Esophagus squamous epithelium (tissue), 5 donors: ENCODE measurements at places on chromosomes 7 and 10.

DNA sequence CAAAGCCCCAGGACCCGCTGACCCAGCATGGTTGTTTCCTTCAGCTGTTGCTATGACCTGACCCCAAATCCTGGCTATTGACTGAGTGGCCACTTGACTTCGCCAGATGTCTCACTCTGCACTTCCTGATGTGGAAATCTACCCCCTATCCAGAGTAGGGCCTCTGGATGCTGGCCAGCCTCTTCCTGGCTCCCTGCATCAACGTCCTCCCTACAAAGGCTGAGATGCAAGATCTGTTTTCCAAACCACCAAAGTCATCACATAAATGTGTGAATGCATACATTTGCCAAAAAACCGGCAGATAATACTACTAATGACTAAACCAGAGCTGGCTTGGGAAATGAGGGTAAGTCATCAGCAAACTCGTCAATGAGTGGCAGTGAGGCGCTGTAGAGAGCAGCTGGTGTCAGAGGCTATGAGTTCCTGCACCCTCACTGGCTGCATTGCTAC lies 70.4 kb downstream of the PYROXD2 start:
- DNase-seq, result no peak

GRCh38 chr10:88232983-88233543 lies 350.1 kb downstream of the RNLS start:
- DNase-seq, result no peak

- no peak for DNase-seq
These were observed 396.7 kb downstream of the TNS3 start for GRCh38 chr7:47185170-47185569.

DNA sequence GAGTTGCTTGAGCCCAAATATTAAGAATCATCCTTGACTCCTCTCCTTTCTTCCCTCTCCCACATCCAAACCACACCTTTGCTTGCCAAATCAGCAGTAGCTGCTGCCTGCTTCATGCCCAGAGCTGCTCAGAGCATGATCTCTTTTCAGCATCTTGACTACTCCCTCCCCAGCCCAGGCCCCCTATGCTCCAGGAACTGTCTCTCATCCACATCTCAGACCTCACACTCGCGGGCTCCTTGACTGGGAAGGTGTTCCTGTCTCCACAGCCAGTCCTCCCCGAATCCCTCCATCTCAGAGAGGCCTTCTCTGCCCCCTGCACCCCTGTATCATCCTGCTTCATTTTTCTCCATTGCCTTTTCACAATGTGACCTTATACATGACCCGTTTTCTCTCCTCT lies 157.0 kb downstream of the DNAJB6 start:
- no peak for DNase-seq

GRCh38 chr10:127908106-127908958 lies 1.4 kb downstream of the PTPRE start:
- no peak for DNase-seq

- DNase-seq, result no peak
These were observed 36.7 kb downstream of the ASNS start for GRCh38 chr7:97835296-97836138.

GRCh38 chr10:15144788-15145187 lies 23.7 kb downstream of the NMT2 start:
- DNase-seq, result no peak

DNA sequence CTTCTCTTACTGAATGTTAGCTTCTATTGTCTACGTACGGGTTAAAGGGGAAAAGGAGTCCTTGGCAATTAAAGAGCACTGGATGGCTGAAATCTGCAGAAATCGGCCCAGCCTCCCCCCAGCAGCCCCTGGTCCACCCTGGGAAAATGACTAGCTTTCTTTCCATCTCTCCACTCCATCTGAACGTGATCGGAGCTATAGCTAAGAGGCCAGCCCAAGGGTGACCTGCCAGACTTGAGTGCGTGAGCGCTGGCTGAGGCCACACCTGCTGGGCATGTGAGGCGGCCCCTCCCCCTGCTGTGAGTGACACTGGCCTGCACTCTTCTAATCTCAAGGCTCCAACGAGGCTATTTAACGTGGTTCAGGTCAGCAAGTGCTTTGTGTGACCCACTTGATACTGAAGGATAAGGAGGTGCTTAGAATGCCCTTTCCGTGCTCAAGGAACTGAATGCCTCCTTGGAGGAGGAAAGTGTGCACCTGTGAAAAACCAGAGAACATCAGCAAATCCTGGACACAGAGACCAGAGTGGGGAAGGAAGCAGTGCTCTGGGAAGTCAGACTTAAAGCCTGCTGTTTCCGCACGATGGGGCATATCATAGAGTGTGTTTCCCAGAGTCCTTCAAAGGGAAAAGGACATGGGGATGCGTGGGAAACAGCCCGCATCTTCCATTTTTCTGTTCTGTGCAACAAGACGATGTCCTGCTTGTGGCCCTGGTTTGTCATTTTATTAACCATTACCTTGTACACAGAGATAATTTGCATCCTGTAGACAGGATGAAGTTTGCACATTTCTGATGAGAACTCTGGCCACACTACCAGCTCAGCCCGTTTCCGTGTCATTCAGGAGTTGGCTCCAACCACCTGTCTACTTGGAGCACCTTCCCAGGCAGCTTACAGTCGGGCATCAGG lies 12.5 kb upstream of the MNX1 start:
- DNase-seq, result no peak

GRCh38 chr10:48612236-48612943 lies 7.5 kb upstream of the ARHGAP22 start:
- no peak for DNase-seq

DNA sequence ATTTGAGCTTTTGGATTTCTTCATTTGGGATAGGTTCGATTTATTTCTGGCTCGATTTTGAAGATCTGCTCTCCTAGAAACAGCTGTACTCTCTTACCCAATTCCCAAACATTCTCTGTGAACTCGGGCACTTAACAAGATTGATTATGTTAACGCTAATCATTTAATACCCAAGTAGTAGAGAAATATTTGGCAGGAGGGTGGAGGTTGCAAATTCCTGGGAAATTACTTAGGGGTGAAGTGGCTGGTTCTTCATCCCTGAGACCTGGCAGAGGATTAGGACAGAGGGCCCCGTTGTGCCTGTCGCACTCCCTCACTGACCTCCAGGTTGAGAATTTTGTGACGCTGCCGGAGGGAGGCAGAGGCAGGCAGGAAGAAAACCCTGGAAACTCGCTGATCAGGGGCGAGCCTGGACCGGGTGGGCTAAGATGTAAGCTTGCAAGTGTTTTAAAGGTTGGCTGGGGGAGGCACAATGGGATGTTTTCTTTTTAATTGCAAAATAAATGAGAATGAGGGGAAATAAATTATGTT lies 182.6 kb downstream of the TCF7L2 start:
- no peak for DNase-seq

DNA sequence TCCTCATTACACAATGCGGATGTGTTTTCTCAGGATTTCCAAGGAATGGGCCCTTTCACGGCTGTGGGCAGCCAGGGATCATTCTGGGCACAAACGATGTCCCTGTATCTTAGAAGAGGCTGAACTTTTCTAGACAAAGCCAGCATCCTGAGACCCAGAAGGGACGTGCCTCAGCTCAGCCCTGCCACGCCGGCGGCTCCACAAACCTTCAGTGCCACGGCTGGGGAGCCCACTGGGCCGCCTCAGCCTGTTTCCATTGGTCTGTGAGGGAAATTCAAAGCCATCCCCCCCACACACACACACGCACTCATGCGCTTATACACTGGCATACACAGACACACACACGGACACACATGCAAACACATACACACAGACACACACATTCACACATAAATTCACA lies 344.9 kb upstream of the MKI67 start:
- no peak for DNase-seq

- no peak for DNase-seq
These were observed 1.7 kb downstream of the ADAM8 start for GRCh38 chr10:133274751-133275683.

- DNase-seq, result no peak
These were observed 58.4 kb downstream of the MKI67 start for GRCh38 chr10:128067691-128068397.

- DNase-seq, result no peak
These were observed 34.0 kb downstream of the PSAP start for GRCh38 chr10:71816936-71817618.

DNA sequence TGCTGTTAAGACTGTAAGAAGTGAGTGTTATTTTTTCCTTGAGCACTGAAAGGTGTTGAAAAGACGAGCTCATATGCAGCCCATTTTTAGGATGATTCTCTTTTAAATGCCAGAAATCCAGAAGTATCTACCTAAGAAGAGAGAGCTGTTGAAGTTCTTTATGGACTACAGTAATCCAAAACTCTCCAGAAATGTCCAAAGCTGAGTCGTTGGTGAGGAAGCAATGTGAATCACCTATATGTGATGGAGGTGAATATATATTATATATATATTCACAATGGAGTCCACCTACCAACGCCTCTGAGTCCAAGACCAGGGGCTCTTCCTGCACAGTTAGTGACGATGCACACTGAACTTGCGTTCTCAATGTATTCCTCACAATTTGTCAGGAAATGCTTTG lies 252.7 kb upstream of the PITRM1 start:
- no peak for DNase-seq

- DNase-seq, result no peak
These were observed 19.8 kb upstream of the ATE1 start for GRCh38 chr10:121947343-121948330.

DNA sequence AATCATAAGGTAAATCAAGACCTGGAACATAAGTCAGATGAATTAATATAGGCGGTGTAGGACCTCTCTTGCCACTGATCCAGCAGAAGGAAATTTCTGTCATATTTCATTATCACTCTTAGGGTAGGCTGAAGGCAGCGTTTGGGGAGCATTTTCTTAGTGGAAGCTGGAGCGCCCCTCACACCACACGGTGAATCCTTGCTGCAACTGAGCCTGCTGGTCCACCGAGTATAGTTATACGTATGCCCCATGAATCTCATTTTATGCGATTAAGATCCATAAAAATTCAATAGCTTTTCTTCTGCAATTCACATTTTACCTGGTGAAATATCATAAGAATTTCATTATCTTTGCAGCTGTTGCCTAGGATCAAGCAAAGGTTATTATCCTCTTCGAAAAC lies 19.6 kb downstream of the EBF3 start:
- no peak for DNase-seq

GRCh38 chr10:49240946-49241345 lies 52.8 kb upstream of the TMEM273 start:
- DNase-seq, result no peak

DNA sequence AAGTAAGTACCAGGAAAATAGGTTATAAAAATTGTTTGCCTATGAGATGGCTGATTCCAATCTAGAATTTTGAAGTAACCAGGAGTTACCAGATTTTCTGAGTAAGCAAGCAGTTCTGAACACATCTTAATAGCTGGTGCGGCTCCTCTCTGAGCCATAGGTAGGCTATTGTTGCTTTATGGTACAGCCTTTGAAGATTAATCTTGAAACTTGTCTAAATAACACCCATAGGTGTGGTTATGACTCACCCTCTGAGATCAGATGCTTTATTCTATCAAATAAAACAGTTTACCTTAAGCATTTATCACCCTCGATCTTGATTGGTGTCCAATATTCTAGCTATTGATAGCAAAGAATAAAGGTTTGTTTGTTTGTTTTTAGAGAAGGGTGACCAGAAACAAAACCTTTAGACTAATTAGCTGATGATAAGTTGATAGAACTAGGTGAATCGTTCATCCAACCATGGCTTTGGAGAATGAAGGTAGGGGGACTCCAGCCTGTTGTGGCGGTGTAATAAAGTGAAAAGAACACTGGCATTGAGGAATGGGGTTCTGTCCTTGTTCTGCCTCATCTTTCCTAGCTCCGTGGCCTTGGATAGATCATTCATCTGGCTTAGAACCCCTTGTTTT lies 72.2 kb downstream of the VTI1A start:
- no peak for DNase-seq

DNA sequence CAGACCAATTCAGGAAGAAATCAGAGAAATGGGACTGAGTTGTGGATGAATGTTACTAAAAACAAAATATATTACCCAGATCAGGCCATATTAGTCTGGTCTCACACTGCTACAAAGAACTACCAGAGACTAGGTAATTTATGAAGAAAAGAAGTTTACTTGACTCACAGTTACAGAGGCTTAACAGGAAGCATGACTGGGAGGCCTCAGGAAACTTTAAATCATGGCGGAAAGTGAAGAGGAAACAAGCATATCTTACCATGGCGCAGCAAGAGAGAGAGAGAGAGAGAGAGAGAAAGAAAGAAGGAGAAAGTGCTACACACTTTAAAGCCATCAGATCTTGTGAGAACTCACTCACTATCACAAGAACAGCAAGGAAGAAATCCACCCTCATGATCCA lies 636.8 kb upstream of the GRM3 start:
- no peak for DNase-seq

DNA sequence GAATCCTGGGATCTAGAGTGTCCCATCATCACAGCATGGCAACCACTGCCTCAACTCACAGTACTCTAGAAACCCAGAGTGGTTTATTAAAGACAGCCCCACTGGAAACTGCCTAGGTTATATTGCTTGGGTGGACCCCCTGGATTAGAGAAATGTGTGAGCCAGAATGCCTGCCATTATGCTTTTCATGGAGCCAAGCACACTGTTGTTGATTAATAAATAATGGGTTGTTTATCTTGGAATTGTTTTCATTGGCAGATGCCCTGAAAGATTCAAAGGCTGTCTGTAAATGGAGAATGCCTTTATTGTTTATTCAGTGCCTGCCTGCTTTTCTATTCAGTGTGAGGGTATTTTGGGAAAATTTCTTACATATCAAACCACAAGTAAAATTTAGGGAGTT lies 52.1 kb downstream of the GNAI1 start:
- no peak for DNase-seq

GRCh38 chr10:128642023-128642422 lies 515.8 kb upstream of the MKI67 start:
- DNase-seq, result no peak

DNA sequence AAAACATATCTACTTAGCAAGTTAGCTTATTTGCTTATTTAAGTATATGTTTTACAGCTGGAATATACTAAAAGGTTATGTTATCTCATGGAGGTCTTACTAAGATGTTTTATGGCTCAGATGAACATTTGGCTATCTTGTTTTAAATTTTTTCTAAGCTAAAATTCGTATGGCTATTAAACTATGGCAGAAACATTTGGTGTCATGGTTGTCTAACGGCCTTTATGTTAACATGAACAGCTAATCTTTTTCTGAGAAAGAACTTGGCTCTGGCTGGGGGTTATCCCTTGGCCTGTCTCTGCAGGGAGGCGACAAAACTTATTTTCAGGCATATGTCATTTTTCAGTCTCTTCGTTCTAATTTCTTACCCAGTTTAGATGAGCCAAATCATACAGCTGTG lies 101.5 kb upstream of the MTPN start:
- DNase-seq, result no peak

- DNase-seq, result no peak
These were observed 365.3 kb upstream of the SHH start for GRCh38 chr7:156177422-156178055.
